ENCODE measurements at places on chromosomes 7 and 10.

GRCh38 chr7:24135003-24135817, 148.8 kb upstream of the NPY start:
- no peak for DNase-seq

DNA sequence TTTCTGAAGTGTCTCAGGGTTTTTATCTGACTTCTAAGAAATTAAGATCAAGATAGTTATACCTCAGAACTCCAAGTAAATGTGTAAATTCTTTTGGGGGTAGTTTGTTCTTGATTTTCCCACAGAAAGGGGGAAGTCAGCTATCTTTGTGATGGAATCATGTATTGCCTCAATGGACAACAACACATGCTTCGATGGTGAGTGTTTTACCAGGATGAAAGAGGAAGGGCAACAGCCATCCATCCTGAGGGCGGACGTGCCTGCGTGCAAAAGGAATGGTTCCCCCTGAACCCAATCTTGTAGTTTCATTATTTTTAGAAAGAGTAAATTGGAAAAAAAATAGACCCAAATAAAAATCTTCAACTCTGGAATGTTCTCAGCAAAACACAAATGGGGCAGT, 67.2 kb upstream of the ZPBP start:
- no peak for DNase-seq

DNA sequence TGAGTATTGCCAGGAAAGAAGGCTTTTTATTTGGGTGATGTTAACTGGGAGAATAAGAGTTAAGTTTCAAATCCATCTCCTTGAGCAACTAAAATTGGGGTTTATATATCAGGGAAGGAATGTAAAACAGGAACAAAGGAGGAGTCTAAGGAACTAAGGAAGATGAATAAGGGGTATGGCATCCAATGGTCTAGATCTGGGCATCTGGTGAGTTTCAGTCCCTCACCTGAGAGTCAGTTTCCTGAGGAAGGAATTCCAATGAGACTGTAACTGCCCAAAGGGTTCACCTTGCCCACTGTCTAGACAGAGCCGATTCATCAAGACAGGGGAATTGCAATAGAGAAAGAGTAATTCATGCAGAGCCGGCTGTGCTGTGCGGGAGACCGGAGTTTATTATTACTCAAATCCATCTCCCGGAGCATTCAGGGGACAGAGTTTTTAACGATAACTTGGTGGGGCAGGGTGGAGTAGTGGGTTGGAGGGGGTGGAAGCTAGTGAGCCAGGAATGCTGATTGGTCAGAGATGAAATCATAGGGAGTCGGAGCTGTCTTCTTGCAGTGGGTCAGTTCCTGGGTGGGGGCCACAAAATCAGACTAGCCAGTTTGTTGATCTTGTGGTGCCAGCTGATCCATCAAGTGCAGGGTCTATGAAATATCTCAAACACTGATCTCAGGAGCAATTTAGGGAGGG, 188.3 kb upstream of the STK17A start:
- no peak for DNase-seq

GRCh38 chr7:158387546-158387891, 200.1 kb downstream of the PTPRN2 start:
- no peak for DNase-seq

DNA sequence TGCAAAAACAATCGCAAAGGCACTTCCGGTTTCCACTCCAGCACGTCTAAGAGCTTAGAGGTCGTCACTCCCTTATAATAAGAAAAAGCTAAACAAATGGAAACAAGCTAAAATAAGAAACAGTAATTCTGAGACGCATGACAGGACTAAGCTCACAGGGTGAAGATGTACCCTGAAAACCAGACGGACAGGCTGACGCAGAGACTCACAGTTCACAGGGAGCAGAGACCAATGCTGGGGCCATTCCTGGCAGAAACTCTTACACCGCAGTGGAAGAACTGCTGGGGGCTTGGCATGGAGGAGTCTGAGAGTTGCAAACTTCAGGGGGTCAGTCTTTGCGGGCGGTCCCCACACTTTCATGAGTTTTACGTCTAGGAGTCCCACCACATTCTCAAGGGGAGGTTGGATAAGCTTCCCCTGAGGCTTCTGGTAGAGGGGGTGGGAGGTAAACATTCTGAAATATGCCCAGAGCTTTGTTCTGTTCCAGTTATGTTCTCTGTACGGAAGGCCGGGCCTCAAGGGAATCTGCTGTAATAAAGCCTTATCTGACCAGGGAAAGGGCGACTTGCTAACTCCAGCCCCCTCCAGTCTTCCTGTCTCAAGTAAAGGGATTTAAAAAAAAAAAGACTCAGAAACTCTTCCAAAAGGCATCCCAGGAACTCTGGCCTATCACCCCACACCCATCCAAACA, 47.8 kb downstream of the BRI3 start:
- no peak for DNase-seq

DNA sequence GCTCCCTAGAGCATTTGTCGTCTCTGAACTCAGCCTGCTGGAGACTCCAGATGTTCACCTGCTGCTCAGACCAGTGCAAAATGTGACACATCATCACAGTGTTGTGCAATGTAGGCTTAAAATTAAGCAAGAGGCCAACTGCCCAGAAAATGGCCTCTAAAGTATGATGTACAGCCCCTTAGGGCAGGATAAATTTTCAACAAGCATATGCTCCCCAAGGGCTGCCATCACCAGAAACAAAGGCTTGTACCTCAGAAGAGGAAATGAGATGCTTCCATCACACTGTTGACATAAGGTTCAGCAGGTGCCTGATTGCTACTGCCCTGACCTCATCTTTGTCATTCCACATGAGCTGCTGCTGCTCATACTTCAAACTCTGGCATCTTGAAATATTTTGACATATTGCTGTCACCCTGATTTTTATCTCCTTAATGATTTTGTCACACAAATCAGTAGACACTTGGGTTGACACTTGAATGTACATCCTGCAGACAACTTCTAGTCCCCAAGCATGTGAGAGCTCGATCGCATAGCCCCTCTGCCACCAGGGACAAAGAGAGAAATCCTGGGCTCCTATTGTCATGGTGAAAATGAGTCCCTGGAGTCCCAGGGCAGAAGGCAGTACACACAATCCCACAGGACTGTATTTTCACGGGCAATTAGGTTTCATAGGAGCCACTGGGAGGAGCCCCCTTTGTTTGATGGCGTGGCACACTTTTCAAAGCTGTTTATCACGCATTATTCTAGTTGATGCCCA, 219.7 kb upstream of the STK17A start:
- peak; percentile 68 for DNase-seq

DNA sequence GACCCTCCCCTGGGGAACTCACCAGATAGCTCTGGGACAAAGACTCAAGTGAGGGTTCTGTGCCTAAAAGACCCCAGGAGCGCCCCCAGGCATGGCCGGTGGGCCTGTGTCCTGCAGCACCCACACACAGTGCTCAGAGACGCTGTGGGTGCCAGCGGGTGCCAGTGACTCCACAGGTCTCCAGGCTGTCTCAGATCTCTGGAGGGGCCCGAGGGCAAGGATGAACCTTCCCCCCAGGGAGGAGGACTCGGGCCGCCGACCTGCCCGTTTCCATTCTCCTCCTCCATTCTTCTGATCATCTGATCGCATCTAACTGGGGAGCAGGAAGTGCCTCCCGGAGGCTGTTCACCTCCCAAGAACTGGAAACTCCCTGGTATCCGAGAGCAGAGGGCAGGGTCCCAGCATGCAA, 980 bp downstream of the ADAM8 start:
- DNase-seq = no peak

DNA sequence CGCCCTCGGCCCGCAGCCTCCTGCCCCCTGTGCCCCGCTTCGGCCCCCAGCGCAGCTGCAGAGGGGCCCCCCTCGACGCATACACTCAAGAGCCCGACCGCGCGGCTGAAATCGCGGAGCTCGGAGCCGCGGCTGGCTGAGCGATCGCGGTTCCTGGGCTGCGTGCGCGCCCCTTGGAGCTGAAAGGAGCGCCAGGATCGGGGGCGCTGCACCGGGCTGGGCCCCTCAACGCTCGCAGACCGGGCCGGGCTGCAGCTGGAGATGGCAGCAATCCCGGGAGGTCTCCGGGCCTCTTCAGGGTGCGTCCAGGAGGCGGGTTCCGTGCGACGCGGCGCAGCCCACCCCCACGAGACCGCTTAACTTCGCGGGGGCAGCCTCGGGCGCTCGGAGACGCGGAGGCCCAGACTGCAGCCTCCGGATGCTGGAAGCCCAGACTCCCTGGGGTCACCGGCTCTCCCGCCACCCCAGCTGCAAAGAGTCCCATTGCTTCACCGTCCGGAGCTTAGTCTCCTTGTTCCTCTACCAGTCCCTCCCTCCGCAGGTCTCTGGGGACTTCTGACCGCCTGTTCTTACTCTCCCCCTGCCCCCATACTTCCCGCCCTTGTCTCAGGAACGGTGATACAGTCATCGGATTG, 73.0 kb upstream of the LRRC4 start:
- no peak for DNase-seq

DNA sequence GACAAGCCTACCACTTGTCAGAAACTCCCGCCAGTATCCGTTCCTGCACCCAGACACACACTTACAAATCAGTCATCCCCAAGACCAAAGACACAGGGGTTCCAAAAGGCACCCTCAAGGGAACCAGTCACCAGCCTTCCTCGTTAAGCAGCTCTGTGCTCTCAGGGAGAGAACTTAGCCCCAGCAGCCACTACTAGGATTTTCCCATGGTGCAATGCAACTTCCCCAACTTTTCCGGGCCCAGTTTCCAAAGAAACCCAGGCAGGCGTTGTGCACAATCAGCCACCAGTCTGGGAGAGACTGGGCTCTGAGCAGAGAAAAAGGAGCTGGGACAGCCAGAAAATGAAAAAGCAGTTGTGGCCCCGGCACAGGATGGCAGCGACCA, 1.2 kb downstream of the DLG5 start:
- no peak for DNase-seq
